HFF-Myc (cell line): ENCODE measurements at places on chromosomes 13 and 19.

DNA sequence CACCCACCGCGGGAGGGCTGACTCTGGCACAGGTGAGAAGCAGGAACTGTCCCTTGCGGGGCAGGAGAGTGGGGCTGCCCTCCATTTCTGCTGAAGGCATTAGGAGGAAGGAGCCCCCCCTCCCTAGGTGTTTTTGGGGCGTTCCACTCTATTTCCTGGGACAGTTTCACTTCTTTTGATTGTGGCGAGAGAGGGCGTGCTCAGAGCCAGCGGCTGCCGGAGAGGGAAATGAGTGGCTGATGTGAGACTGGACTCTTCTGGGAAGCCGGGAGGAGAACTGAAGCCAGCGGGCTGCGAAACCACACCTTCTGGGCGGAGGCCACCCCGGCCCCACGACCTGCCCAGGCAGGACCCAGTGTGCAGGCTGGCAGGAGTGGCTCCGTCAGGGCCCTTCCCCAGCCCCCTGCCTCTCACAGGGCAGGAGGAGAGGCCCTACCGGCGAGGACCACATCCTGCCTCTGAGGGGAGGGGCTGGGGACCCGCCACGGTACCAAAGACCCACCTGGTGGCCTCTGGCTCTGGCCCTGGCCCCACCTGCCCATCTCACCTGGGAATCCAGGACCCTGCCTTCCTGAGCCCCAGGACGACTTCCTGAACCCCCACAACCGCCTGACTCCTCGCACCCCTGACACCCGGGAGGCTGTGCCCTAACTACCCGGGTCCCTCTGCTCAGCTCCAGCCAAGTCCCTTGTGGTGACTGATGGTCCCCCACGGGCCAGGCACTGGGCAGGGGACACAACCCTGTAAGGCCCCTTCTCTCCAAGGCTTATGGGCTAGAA lies 25.9 kb downstream of the MPND start:
- no peak for DNase-seq

GRCh38 chr13:106919133-106919532 lies 351.2 kb upstream of the ARGLU1 start:
- no peak for DNase-seq

DNA sequence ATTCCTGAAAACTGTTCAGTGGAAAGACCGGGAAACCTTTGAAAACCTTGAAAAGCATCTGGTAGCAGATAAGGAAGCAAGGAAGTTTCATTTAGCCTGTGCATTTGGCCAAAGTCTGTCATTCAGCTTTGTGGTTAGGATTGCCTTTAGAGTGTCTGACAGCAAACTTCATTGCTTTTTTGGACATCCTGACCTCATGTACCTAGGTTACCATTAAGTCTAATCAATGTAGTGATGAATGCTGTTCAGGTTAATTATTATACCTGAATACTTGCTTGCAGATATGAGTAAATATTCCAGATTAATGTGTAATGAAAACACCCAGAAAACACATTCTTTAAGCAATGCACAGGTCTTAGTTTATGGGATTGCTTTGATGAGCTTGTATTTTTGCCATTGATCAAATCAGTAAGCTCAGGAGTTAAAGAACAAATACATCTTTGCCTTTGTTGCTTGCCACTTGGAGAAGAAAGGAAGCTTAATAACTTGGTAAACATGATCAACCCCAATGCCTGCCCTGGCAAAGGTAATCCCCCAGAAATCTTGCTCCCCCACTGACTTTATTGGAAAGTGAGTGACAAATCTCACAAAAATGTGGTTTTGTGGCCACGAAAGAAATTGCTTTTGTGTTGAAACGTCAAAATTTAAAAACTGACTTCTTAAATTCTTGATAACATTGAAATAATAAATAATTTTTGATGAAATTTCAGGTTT lies 87.4 kb downstream of the SLC15A1 start:
- no peak for DNase-seq

- DNase-seq, result no peak
Measured at GRCh38 chr19:44635581-44636438, 7.9 kb upstream of the PVR start.

DNA sequence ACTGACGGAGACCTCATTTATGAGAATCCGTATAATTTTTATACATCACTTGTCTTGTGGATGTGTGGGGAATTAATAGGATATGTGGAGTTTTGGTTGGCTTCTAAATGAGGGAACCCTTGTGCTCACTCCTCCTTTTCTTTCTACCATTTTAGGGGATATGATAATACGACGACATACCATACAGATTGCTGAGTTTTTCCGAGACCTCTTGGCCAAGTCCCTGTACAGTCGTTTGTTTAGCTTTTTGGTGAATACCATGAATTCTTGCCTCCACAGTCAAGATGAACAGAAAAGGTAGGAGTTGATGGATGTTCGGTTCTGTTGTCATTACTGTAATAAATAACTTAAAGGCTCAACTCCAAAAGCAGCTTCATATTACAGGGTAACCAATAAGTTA lies 335.2 kb downstream of the MYO16 start:
- DNase-seq, result no peak

DNA sequence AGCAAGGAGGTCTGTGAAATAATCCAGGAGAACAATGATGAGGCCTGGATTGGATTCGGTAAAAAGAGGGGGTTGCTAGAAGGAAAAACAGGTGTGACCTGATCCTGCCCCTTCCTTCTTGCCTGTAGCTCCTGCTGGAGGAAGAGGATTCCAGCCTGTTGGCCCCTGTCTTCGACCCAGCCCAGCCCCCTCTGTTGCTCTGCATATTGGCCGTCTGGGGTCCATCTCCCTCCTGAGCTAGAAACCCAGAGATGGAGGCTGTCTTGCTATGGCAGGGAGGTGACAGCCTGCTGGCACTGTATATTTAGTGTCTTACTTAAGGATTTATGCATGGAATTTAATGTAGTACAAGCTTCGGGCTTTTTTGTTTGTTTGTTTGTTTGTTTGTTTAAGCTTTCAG lies 6.6 kb downstream of the DMRTC2 start:
- DNase-seq, result no peak

DNA sequence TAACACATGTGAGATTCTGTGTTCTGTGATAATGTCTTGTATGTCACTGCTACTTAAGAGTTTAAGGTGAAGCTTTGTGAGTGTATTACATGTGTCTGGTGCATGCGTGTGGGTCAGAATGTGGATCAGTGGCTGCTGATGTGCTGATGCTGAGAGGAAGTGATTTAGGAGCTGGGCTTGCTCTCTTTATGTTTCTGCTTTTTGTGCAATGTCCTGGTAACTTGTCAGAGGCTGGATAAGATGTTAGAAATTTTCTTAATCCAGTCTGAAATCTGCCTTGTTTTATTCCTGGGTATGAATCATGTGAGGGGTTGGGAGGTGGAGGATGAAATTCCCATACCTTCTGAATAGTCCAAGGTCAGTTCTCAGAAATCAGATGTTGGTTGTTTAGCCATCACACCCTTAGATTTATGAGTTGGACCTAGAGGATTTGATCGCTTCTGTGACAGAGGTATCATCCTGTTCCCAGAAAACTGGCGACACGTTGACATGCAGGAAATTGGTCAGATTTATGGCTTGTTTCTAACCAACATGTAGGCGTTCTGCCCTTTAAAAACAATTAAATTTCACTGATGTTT lies 24.5 kb upstream of the CXCL17 start:
- no peak for DNase-seq

GRCh38 chr19:3343619-3344502 lies 22.5 kb upstream of the NFIC start:
- no peak for DNase-seq

DNA sequence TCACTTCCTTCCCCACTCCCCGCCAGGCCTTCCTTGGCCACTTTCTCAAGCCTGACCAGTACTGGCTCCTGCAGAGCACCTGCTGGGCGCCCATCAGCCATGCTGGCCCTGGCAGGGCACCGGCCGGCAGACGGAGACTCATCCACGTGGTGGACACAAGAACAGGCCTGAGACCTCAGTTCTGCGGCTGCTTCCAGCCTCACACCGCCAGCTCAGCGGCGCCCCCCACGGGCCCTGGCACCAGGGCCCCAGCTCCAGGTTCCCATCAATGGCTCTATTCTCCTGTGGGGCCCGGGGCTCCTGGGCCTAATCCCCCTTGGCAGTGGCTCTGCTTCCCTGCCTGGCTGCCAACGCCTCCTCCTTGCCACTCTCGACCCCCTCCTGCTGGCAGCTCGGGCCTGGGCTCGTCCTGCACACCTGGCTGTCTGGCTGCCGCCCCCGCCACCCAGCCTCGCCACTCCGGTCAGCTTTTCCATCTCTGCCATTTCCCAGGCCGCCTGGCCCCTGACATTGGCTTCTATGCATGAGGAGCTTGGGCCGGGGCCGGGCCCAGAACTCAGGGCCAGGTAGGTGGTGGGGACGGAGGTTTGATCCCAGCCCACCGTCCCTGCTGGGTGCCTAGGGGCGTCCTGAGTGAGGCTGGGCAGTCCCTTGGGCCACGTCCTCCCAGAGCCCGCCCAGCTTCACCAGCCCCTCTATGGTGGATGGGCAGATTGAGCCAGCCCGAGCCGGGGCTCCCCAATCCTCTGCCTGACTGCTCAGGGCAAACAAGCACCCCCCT lies 6.2 kb downstream of the NDUFA11 start:
- no peak for DNase-seq

DNA sequence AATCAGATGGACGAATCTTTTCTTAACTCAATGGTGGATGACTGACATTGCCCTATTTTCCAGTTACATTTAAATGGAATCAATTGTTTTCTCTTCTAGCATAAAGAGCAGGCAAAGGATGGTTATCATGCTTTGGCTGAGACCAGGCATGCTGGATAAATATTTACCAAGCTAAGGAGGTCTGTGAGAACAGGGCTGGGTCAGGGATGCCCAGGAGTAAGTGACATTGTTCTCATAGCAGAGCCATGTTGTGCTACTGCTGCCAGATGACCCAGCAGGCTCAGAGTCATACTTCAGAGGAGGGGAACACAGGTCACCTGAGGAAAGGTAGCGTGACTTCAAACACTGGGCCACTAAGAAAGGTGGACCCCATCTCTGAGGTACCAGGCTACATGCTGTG lies 116.0 kb upstream of the RNF113B start:
- DNase-seq, result no peak

DNA sequence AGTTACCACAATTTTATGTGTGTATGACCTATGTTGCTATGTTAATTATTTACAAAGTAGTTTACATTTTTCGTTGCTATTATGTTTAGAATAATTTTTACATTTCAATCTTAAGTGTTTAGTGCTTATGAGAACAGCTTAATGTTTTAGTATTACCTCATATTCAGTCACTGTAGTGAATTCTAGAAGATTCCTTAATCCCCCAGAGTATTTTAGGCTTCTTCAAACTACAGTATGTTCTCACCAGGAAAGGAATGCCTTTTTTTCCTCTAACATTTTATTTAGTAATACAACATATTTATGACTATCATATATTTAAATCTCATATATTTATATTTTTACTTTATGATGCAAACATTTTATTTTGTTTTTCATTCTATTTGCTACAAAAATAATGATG lies 612.1 kb upstream of the KLHL1 start:
- no peak for DNase-seq

DNA sequence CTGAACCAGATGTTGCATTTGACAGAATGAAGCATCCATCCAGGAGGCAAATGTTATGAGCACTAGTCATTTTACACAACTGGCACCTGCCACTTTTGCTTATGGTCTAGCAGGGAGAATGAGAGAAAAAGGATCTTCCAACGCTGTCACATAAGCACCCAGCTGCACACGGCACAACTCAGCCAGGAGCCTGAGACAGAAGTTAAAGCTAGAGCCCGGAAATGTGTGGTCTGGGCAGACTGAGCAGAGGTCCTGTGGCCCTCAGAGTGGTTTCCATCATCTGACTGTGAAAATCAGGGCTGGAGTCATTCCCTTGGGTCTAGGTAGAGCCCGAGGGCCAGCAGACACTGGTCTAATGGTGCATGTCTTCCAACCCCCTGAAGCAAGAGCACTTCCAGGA lies 78.4 kb upstream of the XPO4 start:
- DNase-seq, result no peak

GRCh38 chr19:29988351-29988750 lies 46.3 kb downstream of the URI1 start:
- DNase-seq, result no peak

- no peak for DNase-seq
Measured at GRCh38 chr13:75458696-75459422, 23.1 kb downstream of the TBC1D4 start.

DNA sequence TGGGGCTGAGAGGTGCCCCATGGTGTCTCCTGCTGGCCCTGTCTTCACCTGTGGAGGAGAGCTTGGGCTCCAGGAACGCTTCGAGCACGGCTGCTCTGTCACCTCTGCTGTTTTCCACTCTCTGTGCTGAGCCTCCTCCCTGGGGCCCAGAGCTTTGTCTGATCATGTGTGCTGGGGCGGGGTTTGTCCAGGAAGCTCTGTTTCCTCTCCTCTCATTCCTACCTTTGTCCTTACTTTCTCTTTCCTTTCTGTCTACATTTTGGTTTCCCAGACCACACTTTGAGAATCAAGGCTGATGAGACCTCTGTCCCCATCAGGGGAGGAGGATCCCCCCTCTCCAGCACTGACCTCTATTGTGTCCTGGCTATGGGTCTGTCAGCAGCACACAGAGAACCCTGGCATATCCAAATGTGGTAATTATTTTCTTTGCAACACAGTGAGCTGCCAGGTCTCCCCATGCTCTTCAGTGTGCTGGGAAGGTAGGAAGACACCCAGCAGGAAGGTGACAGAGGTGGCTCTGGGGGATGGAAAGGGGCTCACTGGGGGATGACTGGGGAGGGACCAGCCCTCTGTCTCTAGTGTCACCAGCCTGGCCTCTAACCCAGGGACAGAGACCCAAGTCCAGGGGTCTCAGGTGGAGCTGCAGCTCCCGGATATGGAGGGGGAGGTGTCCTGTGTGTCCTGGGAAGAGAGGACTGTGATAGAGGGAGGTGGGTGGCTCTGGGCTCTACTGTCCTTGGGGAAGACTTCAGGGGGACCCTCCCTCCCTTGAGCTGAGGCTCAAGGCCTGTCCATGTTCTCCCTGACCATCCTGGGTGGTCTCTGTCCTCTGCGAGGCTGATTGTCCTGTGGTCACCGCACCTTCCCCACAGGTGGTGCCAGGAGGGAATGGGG lies at the start of gene CEACAM1:
TSS of gene CEACAM1 (minus strand) at position 128 of the 894 bp plus-strand sequence. CDS start at position 21, 107 bp downstream.
- no peak for DNase-seq

DNA sequence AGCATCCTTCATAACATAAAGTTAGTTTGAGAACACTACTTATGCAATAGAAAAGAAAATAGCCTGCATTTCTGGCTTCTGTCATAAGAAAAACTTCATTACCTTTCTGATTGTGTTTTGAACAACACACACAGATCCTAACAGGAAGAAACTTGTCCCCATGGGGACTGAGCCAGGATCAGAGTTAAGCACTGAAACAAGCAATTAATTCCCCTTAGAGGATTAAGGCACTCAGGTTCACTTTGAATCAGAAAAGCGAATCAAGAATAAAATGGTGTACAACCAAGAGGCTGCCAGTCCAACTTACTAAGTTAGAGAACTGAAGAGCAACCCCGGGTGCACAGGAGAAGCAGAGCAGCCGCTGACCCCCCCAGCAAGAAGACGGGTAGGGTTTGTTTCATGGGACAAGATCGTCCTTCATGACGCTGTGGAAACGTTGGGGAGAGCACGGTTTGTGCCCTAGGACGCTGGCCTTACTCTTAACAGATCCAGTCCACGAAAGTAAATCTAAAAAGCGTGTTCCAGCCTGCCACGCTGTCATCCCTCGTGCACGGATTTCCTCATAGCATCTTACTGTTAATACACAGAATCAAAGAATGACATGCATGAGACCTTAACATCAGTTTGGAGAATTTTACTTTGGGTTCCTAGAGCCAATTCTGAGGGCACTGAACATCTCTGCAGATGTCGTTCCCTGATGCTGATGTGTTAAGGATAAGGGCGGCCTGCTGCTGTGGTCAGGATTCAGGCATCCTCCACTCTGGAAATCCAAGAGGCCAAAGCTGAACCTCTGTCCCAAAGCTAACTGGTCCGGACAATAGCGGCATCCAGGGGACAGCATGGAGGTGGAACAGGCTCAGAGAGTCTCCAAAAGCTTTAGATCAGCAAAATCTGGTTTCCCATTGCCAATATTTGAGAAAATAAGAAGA lies 46.4 kb downstream of the GGACT start:
- no peak for DNase-seq
